NCI-H2171 (cell line): ENCODE measurements at places on chromosomes 6 and 20.

GRCh38 chr6:13216236-13217014 lies 111.9 kb downstream of the TBC1D7 start:
- DNase-seq = no peak

DNA sequence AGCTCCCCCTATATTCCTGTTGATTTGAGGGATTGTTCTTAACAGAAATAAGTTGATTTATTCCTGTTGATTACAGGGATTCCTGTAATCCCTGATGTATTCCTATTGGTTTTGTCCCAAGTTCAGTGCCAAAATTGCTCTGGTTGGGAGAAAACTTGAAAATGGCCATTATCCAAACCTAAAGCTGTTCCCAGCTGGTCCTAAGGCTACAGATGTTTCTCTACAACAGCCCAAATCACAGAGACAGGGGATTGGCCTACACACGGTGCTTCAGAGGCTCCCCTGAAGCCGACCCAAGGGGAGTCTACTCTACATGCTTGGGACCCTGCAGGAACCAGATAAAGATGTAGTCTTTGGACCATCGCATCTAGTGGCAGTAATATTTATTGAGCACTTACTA lies 99.0 kb upstream of the AKAP12 start:
- no peak for DNase-seq

GRCh38 chr20:15195378-15195777 lies 858.0 kb upstream of the FLRT3 start:
- no peak for DNase-seq

DNA sequence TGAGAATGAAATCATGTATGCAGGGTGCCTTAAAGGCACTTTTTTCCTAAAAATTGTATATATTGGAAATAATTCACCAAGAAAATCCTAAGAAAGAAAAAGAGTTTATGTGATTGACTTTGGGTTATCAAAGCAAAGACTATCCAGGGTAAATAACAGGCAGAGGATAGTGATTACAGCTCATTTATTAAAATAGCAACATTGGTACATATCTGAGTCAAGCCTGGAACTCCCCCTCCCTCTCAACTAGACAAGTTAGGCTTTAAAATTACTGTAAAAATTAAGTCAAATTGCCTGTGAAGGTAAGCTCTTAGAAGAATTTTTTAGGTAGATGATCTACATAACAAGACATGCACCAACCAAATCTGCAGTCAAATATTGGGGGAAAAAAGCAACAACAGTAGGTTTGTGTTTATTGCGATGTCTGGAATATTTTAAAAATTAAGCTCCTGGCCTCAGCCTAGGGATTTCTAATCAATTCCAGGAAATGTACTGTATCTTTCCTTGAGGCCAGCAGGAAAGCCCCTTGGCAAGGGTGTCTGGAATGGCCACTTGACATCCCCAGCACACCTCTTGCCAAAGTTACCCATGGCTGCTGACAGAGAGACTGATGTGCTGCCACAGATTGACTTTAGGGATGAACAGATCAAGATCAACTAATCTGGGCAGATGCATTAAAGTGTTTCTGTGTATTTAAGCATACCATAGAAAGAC lies 31.2 kb upstream of the HBS1L start:
- no peak for DNase-seq

DNA sequence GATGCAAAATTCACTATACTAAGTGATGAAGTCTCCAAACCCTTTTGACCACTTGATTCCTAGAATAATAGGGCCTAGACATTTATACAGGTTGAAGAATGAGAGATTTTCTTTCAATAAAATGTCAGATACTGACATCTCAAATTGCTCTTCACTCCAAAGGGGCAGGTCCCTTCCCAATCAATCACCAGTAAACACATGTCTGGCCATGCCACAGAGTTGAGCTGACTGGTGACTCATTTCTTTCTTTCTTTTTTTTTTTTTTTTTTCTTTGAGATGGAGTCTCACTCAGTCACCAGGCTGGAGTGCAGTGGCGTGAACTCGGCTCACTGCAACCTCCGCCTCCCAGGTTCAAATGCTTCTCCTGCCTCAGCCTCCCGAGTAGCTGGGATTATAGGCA lies 388.6 kb upstream of the BTBD3 start:
- DNase-seq = no peak

- no peak for DNase-seq
Measured at GRCh38 chr6:113842165-113842564, 15.0 kb upstream of the MARCKS start.

DNA sequence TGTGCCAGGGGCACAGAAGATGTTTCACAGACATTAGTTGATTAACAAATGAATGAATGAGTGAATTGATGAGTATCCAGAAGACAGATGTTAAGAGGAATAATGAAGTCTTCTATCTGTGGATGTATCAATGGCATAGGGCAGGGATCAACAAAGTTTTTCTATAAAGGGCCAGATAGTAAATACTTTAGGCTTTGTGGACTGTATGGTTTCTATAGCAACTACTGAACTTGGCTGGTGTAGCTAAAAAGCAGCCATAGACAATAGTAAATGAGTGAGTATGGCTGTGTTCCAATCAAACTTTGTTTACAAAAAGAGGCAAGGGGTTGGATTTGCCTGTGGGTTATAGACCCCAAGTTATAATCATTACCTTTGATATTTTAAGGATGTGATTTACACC lies 144.0 kb downstream of the PRL start:
- no peak for DNase-seq

DNA sequence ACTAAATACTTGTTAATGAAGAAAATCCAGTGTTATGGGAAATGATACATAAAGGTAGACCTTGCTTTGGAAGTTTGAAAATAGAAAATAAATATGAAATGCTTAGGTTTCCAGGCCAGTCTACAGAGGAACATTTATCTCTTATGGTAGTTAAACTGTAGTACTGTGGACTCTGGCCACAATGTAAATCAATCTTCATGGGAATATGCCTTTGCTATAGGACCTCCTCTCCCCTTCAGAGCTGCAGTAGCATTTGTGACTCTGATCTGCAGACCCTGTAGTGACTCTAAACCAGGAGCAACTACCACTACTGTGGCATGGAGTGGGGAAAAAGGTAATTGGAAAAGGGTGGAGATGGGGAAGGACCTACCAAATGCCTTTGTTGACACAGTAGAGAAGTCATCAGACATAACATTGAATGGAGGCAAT lies 4.5 kb downstream of the HSPA1A start:
- no peak for DNase-seq
